ENCODE measurements at places on chromosomes 2 and 18. TPM values are rescaled to one million over a fixed set of nuclear protein-coding genes. Genes with fewer than 3 reads are reported as not detected.

- no peak for DNase-seq
Observed at GRCh38 chr2:218039171-218039570, 29.9 kb upstream of the RUFY4 start.

Gene PSTPIP2
- 2.5 TPM for total RNA-seq

GRCh38 chr18:2967357-2967756 lies 45.6 kb downstream of the LPIN2 start:
- no peak for DNase-seq

Gene GPR35
- total RNA-seq, result 0.22 TPM

DNA sequence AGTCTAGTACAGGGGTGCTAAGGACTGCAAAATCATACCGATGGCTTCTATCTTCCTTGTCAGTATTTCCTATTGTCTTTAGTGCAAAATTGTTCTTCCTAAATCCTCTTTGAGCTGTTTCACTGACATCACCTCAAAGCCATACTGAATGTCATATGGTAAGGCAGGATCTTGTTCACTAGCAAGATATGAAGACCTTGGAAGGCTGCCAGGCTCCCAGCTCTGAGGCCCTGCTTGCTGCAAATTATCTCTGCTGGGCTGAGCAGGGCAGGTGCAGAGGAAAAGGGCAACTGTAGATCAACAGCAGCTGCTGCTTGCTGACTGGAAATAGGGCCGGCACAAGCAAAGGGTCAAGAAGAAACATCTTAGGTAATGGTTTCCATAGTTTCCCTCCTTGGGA lies 58.2 kb downstream of the PMAIP1 start:
- no peak for DNase-seq

DNA sequence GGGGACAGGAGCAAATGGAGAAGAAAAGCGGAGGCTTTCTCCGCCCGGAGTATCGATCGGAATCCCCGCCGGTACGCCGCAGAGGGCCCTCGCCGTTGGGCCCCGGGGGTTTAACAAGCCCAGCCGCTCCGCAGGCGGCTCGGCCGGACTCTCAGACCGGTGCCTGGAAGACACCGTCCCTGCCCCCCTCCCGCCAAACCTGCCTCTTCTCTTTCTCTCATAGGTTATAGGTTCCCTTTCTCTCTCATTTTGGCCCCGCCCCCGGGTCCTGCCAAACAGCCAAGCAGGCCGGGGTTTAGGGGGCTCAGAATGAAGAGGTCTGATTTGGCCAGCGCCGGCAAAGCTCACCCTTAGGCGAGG lies 4.4 kb downstream of the ONECUT2 start:
- DNase-seq, result peak; percentile 74

- DNase-seq, result no peak
Observed at GRCh38 chr2:240229603-240230235, 89.3 kb upstream of the OTOS start.

DNA sequence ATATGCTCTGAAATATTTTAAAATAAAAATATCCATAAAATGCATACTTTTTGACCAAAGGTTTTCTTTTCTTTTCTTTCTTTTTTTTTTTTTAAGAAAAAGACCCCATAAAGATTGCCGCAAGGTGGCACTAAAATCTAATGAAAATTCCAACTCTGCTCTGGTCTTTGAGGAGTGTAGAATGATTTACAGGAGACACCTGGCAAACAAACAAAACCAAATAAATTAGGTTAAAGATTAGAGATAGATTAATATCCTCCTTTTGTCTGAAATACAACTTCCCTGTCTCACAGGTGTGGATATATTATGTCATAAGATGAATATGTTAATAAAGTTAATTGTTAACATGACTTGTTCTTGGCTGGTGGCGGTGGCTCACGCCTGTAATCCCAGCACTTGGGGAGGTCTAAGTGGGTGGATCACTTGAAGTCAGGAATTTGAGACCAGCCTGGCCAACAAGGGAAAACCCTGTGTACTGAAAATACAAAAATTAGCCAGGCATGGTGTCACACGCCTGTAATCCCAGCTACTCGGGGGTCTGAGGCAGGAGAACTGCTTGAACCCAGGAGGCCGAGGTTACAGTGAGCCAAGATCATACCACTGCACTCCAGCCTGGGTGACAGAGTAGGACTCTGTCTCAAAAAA lies 3.5 kb upstream of the RHOB start:
- DNase-seq, result no peak

DNA sequence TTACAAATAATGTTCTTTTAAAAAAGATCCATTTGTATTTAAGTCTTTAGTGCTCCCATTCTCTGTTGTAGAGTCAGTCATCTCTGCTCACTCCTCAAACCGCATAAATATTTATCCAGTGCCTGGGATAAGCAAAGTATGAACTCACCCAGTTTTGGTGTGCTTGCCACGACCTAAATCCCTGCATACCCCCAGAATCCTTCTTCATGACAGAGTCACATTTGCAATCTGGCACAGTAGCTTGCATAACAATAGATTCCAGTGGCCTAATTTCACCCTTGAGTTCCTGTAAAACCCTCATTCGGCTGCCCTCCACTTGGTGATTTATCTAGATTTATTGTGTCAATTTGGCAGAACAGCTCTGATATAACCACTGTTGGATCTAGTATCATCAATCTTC lies 92.9 kb downstream of the DTNA start:
- no peak for DNase-seq

DNA sequence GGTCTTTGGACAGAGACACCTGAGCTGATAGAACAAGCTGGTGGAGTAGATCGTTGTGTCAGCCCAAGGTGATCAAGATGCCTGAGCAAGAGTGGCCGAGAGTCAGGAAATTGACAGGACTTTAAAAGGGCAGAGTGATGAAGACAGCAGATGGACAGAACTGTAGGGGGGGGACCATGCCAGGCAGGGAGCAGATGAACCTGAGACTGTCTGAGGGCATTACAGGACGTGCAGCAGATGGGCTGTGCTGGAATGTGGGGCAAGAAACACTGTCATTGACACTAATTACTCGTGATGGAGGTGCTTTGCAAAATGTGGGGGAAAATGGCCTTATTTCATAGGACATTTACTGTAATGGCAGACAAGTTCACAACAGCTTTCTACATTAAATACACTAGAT lies 225.0 kb downstream of the THSD7B start:
- DNase-seq, result no peak

- DNase-seq, result no peak
Observed at GRCh38 chr2:95079199-95079683, 42.4 kb downstream of the MRPS5 start.

Data from WTC11 (cell line).